ENCODE measurements at places on chromosomes 6 and 20. TPM values are rescaled to one million over a fixed set of nuclear protein-coding genes. Genes with fewer than 3 reads are reported as not detected.

The TAP1 gene
- 74.7 TPM for total RNA-seq

The RIMS1 gene
- total RNA-seq: 0.18 TPM

The DST gene
- 230 TPM for total RNA-seq

The ADGRF5 gene
- total RNA-seq: 0.18 TPM

The CGAS gene
- total RNA-seq: 38.4 TPM
